ENCODE measurements at places on chromosomes 3 and 15.
A peak's percentile ranks its signal among the peaks of the same experiment; 100 is the strongest.

DNA sequence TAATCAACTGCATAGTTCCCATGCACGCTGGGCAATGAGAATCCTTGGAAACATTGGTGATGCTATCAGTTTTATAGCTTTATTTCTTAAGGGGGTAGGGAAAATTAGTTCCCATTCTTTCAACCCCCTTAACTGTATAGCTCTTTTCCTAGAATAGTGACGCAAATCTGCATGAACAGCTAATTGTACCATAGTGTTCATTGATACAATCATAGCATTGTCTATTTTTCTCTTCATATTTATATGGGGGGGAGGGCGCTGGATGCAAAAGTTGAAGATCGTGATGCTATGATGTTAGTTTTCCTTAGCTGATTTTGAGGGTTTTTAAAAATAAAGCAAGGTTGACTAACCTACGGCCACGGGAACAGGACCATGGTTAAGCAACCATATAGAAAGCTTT lies 32.4 kb upstream of the SAMMSON start:
- DNase-seq, result no peak

DNA sequence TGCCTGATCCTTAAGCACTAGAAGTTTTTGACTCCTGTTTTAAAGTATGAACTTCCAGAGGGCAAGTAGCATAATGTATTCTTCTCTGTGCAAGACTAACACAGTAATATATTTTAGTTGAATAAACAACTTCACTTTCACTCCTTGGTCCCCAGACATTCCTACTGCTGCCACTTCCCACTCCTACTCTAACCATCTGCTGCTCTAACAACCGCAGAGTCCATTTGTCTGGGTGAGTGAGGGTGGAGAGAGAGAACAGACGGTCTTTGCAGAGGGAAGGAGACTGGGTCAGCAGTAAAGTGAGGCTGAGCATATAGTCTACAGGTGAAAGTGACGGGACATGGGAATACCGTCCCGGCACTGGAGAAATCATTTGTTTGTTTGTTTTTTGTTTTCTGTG lies 301.0 kb upstream of the SLCO3A1 start:
- DNase-seq, result no peak

DNA sequence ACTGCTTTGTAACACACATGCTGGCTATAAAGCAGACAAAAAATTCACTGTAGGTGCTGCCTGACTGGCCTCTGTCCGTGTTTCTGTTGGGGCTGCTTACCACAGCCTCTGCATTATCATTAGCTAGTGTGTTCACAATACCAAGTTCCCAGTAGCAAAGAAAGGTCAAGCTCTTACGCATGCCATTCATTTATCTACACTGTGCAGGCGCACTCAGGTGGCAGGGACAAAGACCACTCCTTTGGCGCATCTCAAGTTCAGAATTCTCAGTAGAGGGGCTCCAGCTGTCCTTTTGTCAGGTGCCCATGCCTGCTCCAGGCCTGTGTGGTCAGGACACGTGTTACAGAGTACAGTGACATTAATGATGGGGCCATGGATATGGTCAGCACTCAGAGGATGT lies 22.3 kb downstream of the MLH1 start:
- no peak for DNase-seq

GRCh38 chr3:4772171-4772804 lies 206.9 kb upstream of the BHLHE40 start:
- DNase-seq, result no peak

GRCh38 chr3:59481776-59482400 lies 432.1 kb upstream of the CFAP20DC start:
- no peak for DNase-seq

- DNase-seq, result no peak
Measured at GRCh38 chr3:129656659-129657247, 50.3 kb upstream of the PLXND1 start.

- no peak for DNase-seq
Measured at GRCh38 chr15:42087926-42088800, 6.2 kb downstream of the PLA2G4D start.

DNA sequence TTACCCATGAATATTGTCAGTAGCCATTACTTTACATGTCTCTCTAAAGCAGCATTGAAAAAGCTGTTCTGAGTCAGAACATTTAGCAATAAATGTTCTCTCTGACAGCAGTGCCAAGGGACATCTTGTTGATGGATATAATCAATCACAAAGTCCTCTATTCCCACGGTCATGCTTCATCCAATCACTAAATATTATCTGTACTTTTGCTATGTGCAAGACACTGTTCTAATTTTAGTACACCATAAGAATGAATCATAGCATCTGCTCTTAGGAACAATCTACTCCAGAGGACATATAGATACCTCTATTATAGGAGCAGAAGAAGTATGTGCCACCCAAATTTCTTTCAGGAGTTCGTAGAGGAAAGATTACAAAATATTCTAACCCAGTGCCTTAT lies 142.5 kb upstream of the MBNL1 start:
- DNase-seq, result no peak

- no peak for DNase-seq
Measured at GRCh38 chr15:62187425-62187824, 22.3 kb upstream of the C2CD4B start.

GRCh38 chr3:40432793-40433192 lies 24.3 kb upstream of the RPL14 start:
- DNase-seq, result no peak

- no peak for DNase-seq
Measured at GRCh38 chr15:48001393-48002039, 119.3 kb upstream of the SLC24A5 start.

- peak; percentile 11 for DNase-seq
Measured at GRCh38 chr3:126121074-126121473, 37.1 kb upstream of the SLC41A3 start.

DNA sequence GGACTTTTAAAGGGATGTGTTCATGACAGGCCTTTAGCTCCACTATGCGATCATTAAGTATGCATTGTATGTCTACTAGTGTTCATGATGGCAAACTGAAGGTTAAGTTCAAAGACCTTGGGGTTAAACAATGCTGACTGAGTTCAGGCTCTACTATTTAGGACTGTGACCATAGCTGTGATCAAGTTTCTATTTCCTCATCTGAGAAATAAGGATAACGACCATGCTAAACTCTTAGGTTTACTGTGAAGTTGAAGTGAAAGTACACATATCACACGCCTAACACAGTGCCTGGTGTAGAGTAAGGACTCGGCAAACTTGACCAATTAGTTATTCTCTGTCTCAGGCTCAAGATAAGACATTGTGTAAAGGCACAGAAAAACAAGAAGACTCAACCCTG lies 243.2 kb downstream of the MBNL1 start:
- DNase-seq, result no peak

DNA sequence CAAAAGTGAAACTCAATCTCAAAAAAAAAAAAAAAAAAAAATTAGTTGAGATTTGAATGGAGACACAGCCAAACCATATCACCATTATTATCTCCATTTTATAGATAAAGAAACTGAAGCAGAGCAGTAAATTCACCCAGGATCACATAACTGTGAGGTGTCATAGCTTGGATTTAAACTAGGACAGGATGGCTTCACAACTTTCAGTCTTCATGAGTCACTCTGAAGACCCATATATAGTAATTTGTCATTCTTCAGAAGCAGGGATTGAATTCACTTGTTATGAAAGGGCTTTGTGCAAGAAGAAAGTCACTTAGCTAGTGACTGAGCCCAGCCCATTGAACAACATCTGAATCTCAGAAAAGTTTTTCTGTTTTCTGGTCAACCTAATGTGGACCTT lies 60.5 kb upstream of the LRIG1 start:
- DNase-seq, result no peak
